ENCODE measurements at places on chromosomes 6 and 20.

- no peak for DNase-seq
These were observed 333.9 kb upstream of the IRAK1BP1 start for GRCh38 chr6:78533426-78533825.

DNA sequence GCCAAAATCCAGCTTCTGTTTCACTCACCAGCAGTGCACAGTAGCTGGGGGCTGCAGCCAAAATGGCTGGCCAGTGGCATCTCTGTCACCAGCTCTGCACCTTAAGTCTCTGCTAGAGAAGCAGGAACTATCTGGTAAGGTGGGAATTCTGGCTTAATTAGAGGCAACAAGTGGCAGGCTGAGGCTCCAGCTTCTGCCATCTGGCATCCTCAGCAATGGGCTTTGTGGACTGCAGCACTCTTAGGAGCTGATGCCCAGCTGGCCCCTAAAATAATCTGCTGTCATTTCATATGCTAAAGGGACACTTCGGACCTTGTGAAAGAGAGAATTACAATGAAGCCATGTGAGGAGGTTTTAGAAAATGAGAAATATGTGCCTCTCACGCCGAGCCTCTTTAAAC lies 4.6 kb upstream of the CLDN20 start:
- peak; percentile 22 for DNase-seq

DNA sequence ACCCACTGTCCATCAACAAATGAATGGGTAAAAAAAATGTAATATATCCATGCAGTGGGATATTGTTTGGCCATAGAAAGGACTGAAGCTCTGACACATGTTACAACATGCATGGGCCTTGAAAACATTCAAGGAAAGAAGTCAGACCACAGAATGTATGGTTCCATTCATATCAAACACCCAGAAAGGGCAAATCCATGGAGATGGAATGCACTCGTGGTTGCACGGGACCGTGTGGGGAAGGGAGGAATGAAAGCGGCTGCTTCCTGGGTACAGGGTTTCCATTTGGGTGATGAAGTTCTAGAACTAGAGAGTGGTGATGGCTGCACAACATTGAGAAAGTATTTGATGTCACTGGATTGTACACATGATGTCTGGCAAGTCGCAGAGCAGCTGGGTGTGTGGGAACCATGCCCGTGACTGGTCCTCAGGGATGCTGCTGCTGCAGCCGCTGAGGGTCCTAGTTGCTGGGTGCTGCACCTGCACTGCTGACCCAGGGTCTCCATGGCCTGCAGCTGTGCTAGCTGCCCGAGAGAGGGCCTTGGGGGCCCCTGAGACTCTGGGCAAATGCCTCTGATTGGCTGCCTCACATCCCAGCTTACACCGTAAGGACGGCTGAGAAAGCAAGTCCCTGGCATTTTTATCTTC lies 220.3 kb downstream of the NRN1 start:
- no peak for DNase-seq

DNA sequence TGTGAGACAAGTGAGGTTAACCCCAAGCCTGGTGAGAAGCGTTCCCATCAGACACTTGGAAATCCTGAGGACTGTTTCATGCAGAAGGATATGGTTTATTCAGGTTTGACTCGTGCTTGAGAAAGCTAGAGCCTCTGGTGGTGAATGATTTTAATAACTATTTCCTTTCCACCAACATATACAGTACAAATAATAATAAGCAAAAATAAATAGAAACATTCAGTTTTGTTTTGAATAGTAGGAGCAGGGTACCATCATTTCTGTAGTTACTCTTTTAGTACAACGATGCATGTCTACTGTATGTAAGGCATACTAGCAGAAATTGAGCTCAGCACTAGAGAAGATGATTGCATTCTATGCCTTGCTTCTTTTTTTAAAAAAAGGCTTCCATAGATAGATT lies 33.5 kb downstream of the PLG start:
- no peak for DNase-seq

GRCh38 chr20:6651016-6651415 lies 116.5 kb upstream of the BMP2 start:
- DNase-seq = no peak

- DNase-seq = no peak
These were observed 10.5 kb downstream of the IBTK start for GRCh38 chr6:82237013-82237412.

- DNase-seq = no peak
These were observed 4.4 kb downstream of the APMAP start for GRCh38 chr20:24987873-24988835.

- no peak for DNase-seq
These were observed 117.6 kb downstream of the EPB41L2 start for GRCh38 chr6:130945401-130945919.

DNA sequence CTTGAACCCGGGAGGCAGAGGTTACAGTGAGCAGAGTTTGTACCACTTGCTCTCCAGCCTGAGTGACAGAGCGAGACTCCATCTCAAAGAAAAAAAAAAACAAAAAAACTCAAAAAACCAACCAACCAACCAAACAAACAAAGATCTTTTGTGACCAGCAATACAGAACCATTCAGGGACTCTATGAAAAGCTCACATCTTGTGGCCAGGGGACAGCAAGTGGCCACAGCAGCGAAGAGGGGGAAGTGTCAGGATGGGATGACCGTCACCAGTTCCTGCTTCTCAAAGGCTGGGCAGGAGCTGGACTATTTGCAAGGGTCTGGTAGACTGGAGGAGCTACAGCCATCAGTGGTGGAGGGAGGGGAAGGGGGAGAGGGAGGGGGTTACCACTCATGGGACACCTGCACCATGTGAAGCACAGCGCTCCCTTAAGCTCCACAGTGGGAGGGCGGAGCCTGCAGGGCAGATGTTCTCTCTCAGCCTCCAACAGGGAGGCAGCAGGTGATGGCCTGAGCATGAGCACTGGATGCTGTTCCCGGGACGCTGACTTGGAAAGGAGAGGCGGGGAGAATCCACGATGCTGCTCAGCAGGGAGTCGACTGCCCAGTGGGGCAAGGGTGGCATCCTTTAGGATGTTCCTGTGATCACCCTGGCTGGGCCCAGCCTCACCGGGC lies 19.7 kb upstream of the ULBP3 start:
- DNase-seq = no peak

DNA sequence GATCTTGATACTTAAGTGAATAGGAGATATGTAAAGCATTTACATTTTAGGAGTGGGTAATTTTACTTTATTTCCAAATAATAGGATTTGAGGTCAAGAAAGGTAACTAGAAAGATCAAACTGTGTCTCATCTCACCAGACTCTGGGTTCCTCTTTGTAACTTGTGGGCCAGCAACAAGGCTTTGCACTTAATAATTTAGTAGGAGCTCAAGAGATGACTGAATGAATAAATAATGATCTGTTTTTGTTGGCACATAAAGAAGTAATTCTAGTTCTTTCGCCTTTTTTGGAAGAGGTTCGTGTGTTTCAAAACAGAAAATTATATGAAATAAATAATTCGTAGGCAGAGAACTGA lies 67.4 kb upstream of the FABP7 start:
- no peak for DNase-seq

GRCh38 chr20:52493171-52493721 lies 301.7 kb upstream of the ZFP64 start:
- no peak for DNase-seq

DNA sequence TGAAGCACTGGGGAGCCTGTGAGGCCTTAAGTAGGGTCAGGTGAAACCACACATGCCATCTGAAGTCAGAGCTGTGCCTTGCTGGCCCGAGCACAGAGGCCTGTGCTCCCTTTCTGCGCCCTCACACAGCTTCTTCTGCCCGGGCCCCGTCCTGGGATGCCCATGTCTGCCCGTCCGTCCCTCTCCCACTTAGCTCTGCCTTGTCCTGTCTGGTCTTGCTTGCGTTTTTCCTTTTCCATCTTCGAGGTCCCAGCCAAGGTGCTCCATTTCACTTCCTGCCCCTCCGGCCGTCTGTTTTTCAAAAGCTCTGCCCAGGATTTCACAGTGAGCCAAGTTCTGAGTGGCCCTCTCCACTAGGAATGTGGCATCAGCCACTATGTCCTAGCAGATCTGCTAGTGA lies 45.6 kb downstream of the PYGB start:
- no peak for DNase-seq

DNA sequence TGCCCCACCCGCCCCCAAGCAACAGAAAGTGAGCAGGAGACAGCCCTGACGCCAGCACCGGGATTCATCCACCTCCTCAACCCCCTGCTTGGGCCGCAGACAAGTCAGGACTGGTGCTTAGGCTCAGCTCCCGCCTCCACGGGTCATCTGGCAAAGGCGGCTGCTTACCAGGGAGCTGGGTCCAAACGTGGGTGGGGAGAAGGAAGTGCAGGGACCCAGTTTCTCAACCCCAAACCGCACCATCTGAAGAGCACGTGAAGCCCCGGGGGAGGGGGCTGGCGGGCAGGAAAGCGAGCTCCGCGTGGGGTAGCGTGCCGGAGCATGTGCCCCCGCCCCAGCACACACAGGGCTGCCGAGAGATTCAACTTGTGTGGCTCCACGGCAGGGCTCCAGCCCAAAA lies 87.2 kb downstream of the BMP7 start:
- DNase-seq = no peak
